ENCODE measurements at places on chromosomes 3 and 15. TPM values are rescaled to one million over a fixed set of nuclear protein-coding genes. Genes with fewer than 3 reads are reported as not detected.

Gene CDHR4
- total RNA-seq, result 1.3 TPM

Gene SLC12A1
- total RNA-seq, result not detected

Gene ATP13A4
- 6.3 TPM for total RNA-seq

Gene ZDHHC23
- 4.5 TPM for total RNA-seq

Gene GLDN
- 83.7 TPM for total RNA-seq

Gene DLL4
- 8.1 TPM for total RNA-seq

Gene ZNF280D
- total RNA-seq, result 67.3 TPM

Gene DCUN1D1
- 19.5 TPM for total RNA-seq

DNA sequence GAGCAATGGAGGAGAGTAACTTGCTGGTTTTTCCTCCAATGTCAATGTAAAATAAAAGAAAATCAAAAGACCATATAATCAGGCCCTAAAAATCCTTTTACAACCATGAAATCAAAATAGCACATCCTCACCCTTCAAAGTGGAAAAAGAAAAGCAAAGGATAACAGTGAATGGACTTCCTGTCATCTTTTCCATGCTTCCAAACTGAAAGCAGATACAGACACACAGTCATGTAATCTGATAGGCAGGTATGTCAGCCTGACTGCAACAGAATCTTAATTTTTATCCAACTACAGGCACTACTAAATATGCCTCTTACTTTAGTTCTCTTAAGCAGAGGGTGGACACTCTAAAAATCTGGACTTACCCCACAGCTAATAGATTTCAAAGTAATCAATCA is 27.8 kb upstream of the IGDCC4 start:
- H3K27ac ChIP-seq, result no peak overlapping the region
- H3K4me3 ChIP-seq, result no peak overlapping the region
- H3K4me1 ChIP-seq, result no peaks in the 10 kb centered on the region

GRCh38 chr3:11187681-11188080 is 33.4 kb downstream of the HRH1 start:
- peak overlapping the region; percentile 68 for H3K27ac ChIP-seq
- DNase-seq, result no peak
- H3K4me1 ChIP-seq, result no peaks in the 10 kb centered on the region
- H3K27me3 ChIP-seq, result no peaks in the 10 kb centered on the region
- no peak overlapping the region for H3K4me3 ChIP-seq

- H3K27me3 ChIP-seq, result no peaks in the 10 kb centered on the region
- no peak overlapping the region for H3K27ac ChIP-seq
- no peaks in the 10 kb centered on the region for H3K4me1 ChIP-seq
- no peak for DNase-seq
- no peaks in the 10 kb centered on the region for H3K36me3 ChIP-seq
Observed at GRCh38 chr15:79265167-79265566, 17.4 kb upstream of the ANKRD34C start.

DNA sequence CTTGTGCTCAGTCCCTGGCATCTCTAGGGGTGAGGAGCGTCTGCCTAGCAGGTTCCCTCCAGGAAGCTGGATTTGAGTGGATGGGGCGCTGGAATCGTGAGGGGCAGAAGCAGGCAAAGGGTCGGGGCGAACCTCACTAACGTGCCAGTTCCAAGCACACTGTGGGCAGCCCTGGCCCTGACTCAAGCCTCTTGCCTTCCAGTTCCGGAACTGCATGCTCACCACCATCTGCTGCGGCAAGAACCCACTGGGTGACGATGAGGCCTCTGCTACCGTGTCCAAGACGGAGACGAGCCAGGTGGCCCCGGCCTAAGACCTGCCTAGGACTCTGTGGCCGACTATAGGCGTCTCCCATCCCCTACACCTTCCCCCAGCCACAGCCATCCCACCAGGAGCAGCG is 5.0 kb downstream of the RHO start:
- DNase-seq, result no peak
- peaks cover 13% of the 10 kb centered on the region for H3K4me1 ChIP-seq
- H3K4me3 ChIP-seq, result no peak overlapping the region
- H3K36me3 ChIP-seq, result no peaks in the 10 kb centered on the region

GRCh38 chr15:72318408-72318942 is 1.5 kb downstream of the CELF6 start:
- peaks cover 11% of the 10 kb centered on the region for H3K4me1 ChIP-seq
- DNase-seq, result no peak
- no peak overlapping the region for H3K4me3 ChIP-seq
- no peak overlapping the region for H3K27ac ChIP-seq
- no peaks in the 10 kb centered on the region for H3K27me3 ChIP-seq

DNA sequence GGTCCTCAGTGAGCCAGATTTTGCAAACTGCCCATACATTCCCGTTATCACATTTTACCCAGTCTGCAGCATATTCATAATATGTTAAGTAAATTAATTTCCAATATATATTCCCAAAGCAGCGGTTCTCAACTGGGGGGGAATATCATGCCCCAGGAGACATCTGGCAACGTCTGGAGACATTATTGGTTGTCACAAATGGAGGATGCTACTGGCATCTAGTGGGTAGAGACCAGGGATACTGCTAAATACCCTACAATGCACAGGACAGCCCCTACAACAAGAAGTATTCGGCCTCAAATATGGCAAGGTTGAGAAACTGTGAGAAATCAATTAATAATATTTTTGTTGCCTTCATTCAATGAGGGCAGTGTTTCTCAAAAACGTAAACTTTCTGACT is 280.3 kb downstream of the MAGI1 start:
- H3K4me3 ChIP-seq, result no peak overlapping the region
- H3K27ac ChIP-seq, result no peak overlapping the region
- no peaks in the 10 kb centered on the region for H3K4me1 ChIP-seq
- no peaks in the 10 kb centered on the region for H3K27me3 ChIP-seq
- DNase-seq, result no peak

DNA sequence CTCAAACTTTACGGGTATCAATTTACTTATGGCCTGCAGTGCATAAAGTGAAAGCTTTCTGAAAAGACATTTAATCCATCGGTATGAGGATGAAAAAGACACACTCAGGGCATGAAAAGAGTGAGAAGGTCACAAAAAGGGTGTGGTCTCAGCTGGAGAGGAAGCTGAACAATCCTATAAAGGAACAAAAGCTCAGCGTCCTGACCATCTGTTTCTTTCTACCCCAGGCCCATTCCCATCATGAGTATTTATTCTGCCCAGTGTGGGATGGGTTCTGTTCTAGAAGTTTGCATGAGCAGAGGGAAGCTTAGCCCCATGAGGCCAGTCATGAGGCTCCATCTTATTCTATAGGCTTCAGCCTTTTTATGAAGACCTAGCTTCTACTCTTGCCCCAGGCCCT is 144.6 kb downstream of the LPP start:
- peaks cover 76% of the 10 kb centered on the region for H3K4me1 ChIP-seq
- no peaks in the 10 kb centered on the region for H3K27me3 ChIP-seq
- no peaks in the 10 kb centered on the region for H3K36me3 ChIP-seq

DNA sequence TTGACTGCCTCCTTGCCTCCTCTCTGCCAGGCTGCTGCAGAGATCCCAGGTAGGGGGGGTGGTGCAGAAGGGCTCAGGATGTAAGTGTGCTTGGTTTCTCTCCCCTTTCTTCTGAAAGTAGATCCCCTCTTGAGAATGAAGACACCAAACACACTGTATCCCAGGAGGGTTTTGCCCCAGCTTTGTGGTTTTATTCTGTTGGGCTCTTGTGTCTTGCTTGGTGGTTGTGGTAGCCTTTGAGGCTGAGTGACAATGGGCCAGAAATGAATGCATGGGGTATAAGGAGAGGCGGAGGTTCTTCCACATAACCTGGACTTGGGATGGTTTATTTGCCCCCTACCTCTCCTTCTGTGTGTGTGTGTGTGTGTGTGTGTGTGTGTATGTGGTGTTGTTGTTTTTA is 5.7 kb downstream of the PDIA5 start:
- DNase-seq, result no peak
- no peaks in the 10 kb centered on the region for H3K27me3 ChIP-seq
- H3K4me3 ChIP-seq, result no peak overlapping the region
- no peak overlapping the region for H3K27ac ChIP-seq

DNA sequence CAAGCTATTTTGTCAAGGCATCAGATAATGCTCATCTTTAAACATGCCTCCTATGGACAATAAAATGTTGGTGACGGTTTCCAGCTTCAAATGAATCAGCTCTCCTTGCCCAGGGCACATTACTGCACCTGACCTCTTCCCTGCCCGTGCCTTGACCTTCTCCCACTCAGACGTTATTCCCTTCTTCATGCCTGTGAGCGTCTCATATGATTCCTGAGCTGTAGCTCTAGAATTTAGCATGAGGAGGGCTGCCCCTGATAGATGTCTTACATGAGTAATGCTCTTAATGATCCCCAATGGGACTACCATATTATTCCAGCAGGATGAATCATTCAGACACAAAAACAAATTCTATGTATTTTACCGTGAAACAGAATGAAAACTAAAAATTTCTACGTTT is 762.7 kb downstream of the ROBO1 start:
- no peak overlapping the region for H3K4me3 ChIP-seq
- H3K36me3 ChIP-seq, result no peaks in the 10 kb centered on the region
- peaks cover 20% of the 10 kb centered on the region for H3K4me1 ChIP-seq

DNA sequence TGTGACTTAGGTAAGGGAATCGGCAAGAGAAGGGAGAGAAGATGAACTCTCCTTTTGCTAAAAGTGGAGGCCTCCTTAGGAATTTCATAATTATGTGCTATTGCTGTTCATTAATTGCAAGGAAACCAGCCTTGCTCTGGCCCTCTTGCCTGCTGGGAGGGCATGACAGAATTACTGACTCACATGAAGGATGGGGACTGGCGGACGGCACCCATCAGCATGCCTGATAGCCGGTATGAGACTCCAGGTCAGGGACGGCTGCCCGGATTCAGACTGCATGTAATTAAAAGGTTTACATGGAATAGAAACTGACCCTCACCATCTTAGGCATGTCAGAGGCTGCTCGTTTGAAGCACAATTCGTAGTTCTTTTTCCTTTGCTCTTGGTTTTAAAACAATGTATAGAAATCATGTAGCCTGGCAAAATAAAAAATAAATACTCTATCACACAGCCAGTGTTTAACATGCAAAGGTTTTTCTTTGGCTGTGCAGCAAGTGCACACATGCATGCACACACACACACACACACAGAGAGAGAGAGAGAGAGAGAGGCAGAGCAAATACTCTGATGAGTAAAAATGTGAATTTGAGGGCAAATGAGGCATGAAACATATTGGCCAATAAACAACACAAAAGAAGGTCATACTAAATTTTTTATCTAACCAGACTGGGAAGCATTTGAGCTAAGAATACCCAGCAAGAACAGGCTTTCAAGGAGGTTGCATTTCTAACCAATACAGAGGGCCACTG is 82.7 kb downstream of the FOXB1 start:
- H3K27ac ChIP-seq, result no peak overlapping the region
- H3K36me3 ChIP-seq, result no peaks in the 10 kb centered on the region
- DNase-seq, result no peak

DNA sequence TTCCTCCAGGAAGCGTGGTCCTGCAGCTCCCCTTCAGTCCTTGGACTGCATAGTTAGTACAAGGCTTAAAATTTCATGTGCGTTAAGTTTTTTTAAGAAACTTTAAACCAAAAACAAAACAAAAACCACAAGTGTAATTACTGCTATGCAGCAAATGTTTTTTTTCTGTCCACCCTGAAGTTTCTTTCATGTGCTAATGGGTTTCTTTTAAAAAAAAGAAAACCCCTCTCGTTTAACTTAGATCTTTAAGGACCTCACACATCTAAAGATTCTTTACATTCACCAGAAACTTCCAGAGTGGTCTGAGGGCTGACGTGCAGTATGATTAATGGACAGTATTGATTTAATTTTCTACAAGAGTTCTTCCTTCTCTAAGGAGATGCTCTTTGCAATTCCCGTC is 72.0 kb upstream of the PYGO1 start:
- no peaks in the 10 kb centered on the region for H3K27me3 ChIP-seq
- no peak for DNase-seq
- no peak overlapping the region for H3K4me3 ChIP-seq
- H3K4me1 ChIP-seq, result no peaks in the 10 kb centered on the region
- no peak overlapping the region for H3K27ac ChIP-seq
- no peaks in the 10 kb centered on the region for H3K36me3 ChIP-seq

DNA sequence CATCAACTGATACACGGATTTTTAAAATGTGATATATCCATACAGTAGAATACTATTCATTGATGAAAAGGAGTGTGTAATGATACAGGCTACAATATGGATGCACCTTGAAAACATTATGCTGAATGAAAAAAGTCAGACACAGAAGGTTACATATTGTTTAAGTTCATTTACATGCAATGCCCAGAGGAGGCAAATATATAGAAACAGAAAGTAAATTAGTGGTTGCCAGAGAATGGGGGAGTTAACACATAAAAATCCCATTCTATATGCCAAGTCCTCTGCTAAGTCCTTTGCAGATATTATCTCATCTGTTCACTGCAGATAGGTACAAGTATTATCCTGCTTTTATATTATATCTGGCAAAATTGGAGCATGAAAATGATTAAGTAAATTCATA is 22.1 kb upstream of the CDIN1 start:
- no peaks in the 10 kb centered on the region for H3K27me3 ChIP-seq
- no peak overlapping the region for H3K27ac ChIP-seq
- H3K4me3 ChIP-seq, result no peak overlapping the region
- no peaks in the 10 kb centered on the region for H3K4me1 ChIP-seq
- no peak for DNase-seq

DNA sequence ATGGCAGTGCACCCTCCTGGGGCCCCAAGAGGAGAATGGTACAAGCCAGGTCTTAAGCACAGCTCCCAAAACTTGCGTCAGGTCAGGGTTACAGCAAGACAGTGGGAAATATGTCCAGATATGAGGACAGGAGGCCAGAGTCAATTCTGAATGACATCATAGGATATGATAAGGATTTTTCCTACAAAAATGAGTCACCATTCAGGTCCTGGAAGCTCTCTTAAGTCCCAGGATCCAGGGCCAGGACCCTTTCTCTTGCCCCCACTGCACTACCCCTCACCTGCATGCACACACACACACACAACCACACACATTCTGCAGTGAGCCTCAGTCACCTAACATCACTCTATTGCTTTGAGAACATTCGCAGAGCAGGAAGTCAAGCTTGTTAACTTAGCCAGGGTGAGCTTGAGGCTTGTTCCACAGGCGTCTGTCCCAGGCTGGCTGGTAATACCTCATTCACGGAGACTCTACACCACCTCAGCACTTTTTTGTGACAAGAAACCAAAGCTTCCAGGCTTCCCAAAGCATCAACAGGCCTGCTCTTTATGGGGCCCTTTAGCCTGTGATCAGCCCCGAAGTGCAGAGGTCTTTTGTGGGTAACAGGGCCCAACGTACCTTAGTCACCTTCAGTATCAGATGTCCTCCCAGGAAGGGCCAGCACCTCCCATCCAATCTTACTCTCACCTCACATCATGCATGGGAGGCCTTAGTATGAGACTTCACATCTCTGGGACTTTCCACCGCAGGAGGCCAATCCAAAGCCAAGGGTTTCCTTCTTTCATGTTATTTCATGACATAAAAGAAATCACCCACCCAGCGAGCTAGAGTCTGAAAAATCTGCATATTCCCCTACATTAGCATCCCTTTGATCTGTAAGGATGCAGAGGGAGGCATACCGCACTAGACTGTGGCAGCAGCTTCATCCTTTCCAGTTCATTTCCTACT is 74.0 kb upstream of the LIPC start:
- H3K4me3 ChIP-seq, result no peak overlapping the region
- DNase-seq, result no peak
